GM23248 (cell line): ENCODE measurements at places on chromosomes 2 and 18. TPM values are rescaled to one million over a fixed set of nuclear protein-coding genes. Genes with fewer than 3 reads are reported as not detected.
A peak's percentile ranks its signal among the peaks of the same experiment; 100 is the strongest.

- DNase-seq, result no peak
- H3K4me3 ChIP-seq, result no peak overlapping the region
- no peak overlapping the region for H3K27ac ChIP-seq
- no peaks in the 10 kb centered on the region for H3K4me1 ChIP-seq
These were observed 5.8 kb upstream of the D2HGDH start for GRCh38 chr2:241728627-241729026.

Gene SLC9A2
- not detected in 2 replicates for polyA plus RNA-seq

GRCh38 chr2:120735746-120736170 lies at the start of gene GLI2:
Gene GLI2 (plus strand): TSS chr2:120735868. CDS start chr2:120797321, 61,453 bp downstream.
- peak; percentile 96 for DNase-seq
- H3K27me3 ChIP-seq, result no peaks in the 10 kb centered on the region
- peak within 1 kb of the TSS; percentile 79 for H3K27ac ChIP-seq
- H3K36me3 ChIP-seq, result no peaks in the 10 kb centered on the region
- H3K4me3 ChIP-seq, result peak within 1 kb of the TSS; percentile 90
- peaks cover 9% of the 10 kb centered on the region for H3K4me1 ChIP-seq

DNA sequence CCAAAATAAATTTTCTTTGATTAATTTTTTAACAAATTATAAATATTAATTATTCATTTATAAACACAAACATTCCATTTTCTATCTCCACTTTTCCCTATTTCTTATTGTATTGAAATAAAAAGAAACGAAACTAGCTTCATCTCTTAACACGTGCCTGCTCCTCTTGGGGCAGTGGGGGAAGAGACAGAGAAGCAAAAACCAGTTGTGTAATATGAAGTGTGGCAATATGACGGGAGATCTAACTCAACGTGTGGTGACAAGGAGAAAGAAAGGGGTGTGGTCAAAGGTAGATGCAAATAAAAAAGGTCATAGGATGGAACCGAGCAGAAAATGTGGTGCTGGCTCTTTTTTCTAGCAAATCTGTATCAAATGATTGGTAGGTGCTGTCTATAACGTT lies 106.9 kb upstream of the SLC8A1 start:
- 0 out of 2 replicates have a peak, but pooled peaks cover 4% of the 10 kb centered on the region for H3K4me1 ChIP-seq
- DNase-seq, result no peak
- H3K27ac ChIP-seq, result no peak overlapping the region
- H3K27me3 ChIP-seq, result no peaks in the 10 kb centered on the region
- no peaks in the 10 kb centered on the region for H3K36me3 ChIP-seq

- peaks cover 27% of the 10 kb centered on the region for H3K4me1 ChIP-seq
- H3K4me3 ChIP-seq, result no peak overlapping the region
- no peak for DNase-seq
- no peak overlapping the region for H3K27ac ChIP-seq
- no peaks in the 10 kb centered on the region for H3K36me3 ChIP-seq
These were observed 499.3 kb downstream of the PID1 start for GRCh38 chr2:228771774-228772173.

Gene TCF23
- not detected in 2 replicates for polyA plus RNA-seq

Gene GPR45
- polyA plus RNA-seq, result not detected in 2 replicates

Gene SCN3A
- polyA plus RNA-seq, result not detected in 2 replicates

Gene DIPK1C
- not detected in 2 replicates for polyA plus RNA-seq

DNA sequence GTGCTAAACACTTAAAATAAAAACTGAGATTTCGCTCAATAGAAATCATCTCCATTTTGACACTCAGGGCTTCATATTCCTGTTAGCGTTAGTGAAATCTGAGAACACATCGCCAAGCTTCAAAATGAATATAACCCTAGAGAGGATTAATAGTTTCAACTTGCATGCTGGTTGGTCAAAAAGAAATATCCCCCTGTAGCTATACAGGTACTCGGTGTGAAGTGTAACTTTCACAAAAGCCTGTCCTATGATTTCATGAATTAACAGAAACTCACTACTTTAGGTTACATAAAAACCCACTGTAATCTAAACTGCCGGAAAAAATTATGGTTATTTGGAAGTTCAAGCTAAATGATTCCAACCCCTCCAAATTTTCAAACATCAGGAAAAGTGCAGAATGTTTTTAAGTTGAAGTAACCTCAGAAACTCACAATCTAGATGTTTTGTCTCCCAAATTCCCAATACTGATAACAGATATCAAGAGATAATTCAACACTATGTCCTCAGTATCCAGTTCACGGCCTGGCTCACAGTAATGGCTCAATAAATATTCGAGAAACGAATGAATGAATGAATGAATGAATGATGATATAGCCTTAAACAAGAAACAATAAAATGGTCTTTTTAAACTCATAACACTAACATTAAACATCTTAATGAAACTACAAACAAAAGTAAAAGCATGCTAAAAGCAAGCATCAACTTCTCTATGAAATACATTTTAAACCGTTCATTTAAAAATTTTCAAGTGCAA lies 2.5 kb downstream of the TLK1 start:
- no peak overlapping the region for H3K27ac ChIP-seq
- H3K27me3 ChIP-seq, result no peaks in the 10 kb centered on the region
- peak overlapping the region; percentile 87 for H3K4me3 ChIP-seq
- H3K4me1 ChIP-seq, result peaks cover 23% of the 10 kb centered on the region
- no peaks in the 10 kb centered on the region for H3K36me3 ChIP-seq

Gene HOXD13
- 1.9 and 2.4 TPM in 2 replicates for polyA plus RNA-seq

GRCh38 chr2:5938566-5938896 lies 246.3 kb downstream of the SOX11 start:
- DNase-seq, result no peak
- H3K27ac ChIP-seq, result no peak overlapping the region
- H3K4me1 ChIP-seq, result no peaks in the 10 kb centered on the region
- H3K4me3 ChIP-seq, result no peak overlapping the region
- H3K36me3 ChIP-seq, result no peaks in the 10 kb centered on the region
- H3K27me3 ChIP-seq, result no peaks in the 10 kb centered on the region

GRCh38 chr18:75045272-75045671 lies 163.7 kb downstream of the PTGR3 start:
- H3K36me3 ChIP-seq, result no peaks in the 10 kb centered on the region
- no peaks in the 10 kb centered on the region for H3K27me3 ChIP-seq
- no peak for DNase-seq
- H3K27ac ChIP-seq, result no peak overlapping the region

- DNase-seq, result no peak
- no peaks in the 10 kb centered on the region for H3K36me3 ChIP-seq
- H3K27me3 ChIP-seq, result no peaks in the 10 kb centered on the region
- H3K27ac ChIP-seq, result no peak overlapping the region
These were observed 28.7 kb downstream of the CCDC141 start for GRCh38 chr2:179021258-179021657.

- no peaks in the 10 kb centered on the region for H3K36me3 ChIP-seq
- H3K27me3 ChIP-seq, result no peaks in the 10 kb centered on the region
- H3K27ac ChIP-seq, result peak overlapping the region; percentile 65
- H3K4me3 ChIP-seq, result peak overlapping the region; percentile 22; the same call in 1 of the 2 replicates
These were observed 83.7 kb upstream of the RND3 start for GRCh38 chr2:150571121-150571520.

DNA sequence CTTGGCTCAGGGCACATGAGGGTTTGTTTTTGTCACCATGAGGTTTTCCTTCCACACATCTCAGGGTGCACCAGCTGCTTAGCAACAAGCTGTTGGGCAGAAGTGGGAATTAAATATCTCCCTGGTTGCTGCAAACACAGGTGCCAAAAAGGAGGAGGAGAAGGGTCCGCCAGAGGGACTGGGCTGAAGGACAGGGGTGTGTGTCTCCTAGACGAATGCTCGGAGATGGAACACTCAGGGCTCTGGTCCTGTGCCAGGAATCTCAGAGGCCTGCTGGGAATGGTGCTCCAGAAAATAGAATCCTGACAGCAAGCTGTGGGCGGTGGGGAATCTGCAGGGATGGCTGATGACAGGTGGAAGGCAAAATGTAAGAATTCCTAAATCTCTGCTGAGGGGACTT lies 94.5 kb downstream of the VSNL1 start:
- no peaks in the 10 kb centered on the region for H3K4me1 ChIP-seq
- no peaks in the 10 kb centered on the region for H3K27me3 ChIP-seq
- no peak overlapping the region for H3K27ac ChIP-seq
- H3K4me3 ChIP-seq, result no peak overlapping the region

DNA sequence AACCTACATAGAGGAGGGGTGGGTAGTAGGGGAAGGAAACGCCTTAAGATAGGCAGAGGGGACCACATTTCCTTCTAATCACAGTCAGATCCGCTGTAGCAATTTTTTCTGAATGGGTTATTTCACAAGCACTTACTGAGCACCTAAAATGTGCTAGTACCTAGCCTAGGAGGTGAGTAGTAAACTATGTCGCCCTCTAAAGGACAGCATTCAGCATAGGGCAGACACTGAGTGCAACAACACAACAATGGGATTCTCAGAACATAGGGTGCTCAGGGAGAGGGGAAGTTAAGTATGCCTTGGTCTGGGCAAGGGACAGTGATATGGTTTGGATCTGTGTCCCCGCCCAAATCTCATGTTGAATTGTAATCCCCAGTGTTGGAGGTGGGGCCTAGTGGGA lies 166.1 kb upstream of the RAB6C start:
- H3K4me3 ChIP-seq, result no peak overlapping the region
- H3K36me3 ChIP-seq, result no peaks in the 10 kb centered on the region
- DNase-seq, result peak; percentile 15

GRCh38 chr2:2142345-2142744 lies 188.7 kb downstream of the MYT1L start:
- DNase-seq, result no peak
- H3K27ac ChIP-seq, result no peak overlapping the region
- no peaks in the 10 kb centered on the region for H3K4me1 ChIP-seq
- no peaks in the 10 kb centered on the region for H3K36me3 ChIP-seq
- H3K4me3 ChIP-seq, result no peak overlapping the region

Gene FAM237A
- polyA plus RNA-seq, result not detected in 2 replicates
